ENCODE measurements at places on chromosomes 5 and 9.

- no peak for DNase-seq
Observed at GRCh38 chr5:149094996-149095395, 32.1 kb upstream of the SH3TC2 start.

GRCh38 chr9:89449261-89449671, 48.6 kb downstream of the SEMA4D start:
- DNase-seq = no peak

DNA sequence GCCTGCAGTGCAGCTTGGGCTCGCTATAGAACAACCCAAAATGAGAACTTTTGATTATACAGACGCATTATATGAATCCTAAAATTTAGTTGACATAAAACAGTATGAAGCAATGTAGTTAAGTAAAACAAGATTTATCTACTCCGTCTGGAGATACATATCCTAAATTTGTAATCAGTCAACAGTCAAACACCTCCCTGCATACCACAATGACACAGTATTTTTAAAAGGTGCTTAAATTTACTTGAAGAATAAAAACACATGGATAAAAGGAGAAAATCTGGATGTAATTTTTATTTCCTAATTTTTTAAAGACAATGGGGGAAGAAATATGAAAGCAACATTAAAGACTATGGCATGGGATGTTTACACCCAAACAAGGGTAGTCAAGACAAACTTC, 70.8 kb downstream of the PTBP3 start:
- DNase-seq = no peak

- DNase-seq = no peak
Observed at GRCh38 chr9:13100914-13101572, 178.4 kb downstream of the MPDZ start.

GRCh38 chr5:14594378-14595074, 12.9 kb downstream of the OTULINL start:
- DNase-seq = no peak

DNA sequence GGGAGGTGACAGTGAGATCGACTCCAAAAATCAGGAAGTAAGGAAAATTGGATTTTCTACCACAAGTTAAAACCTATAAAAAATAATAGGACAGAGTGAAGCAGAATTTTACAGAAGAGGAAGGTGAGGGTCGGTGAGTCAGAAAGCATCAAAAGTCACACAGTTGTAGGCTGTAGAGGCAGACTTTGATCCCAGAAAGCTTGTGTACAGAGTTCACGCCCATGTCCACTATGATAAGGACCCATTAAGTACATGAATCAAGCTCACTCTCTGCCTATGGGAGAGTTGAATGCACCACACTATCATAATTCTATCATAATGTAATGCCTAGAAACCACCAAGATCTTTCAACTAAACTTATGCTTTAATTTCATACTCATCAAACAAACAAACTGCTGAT, 291.2 kb downstream of the PRELID2 start:
- DNase-seq = no peak

- no peak for DNase-seq
Observed at GRCh38 chr9:109051733-109052132, 38.4 kb upstream of the CTNNAL1 start.

DNA sequence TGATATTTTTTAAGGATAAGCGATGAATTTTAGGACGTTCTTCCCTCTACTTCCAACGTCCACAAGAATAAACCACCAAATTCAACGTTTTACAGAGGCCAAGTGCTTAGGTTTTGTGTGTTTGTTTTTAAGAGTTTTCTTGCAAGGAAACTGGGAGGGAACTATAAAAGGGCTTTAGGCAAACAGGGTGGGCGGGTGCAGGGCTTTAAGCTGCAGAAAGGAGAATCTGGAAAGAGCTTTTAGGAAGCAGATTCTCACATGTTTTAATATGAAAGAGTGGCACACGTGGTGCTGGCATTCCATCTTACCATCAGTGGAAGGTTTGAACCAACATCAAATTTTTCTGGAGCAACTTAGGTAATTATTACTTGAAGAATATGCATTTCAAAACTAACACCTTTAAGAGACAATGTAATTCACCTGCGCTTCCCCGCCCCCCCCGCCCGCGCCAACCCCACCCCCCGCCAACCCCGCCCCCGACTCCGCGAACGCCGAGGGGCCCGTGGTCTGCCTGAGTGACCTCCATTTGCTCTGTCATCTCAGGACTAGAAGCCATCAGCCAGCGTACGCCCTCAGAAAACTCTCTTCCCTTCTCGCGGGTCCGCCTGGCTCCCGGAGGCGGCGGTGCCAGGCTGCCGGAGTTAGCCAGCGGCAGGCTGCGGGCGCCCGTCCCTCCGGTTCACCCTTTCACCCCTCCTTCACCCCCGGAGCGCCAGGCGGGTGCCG, 911 bp upstream of the PIK3R1 start:
- DNase-seq = no peak

- no peak for DNase-seq
Observed at GRCh38 chr5:77590347-77590746, 48.2 kb downstream of the OTP start.

- DNase-seq = peak; percentile 67
Observed at GRCh38 chr5:132457371-132458225, 33.0 kb downstream of the IRF1 start.

DNA sequence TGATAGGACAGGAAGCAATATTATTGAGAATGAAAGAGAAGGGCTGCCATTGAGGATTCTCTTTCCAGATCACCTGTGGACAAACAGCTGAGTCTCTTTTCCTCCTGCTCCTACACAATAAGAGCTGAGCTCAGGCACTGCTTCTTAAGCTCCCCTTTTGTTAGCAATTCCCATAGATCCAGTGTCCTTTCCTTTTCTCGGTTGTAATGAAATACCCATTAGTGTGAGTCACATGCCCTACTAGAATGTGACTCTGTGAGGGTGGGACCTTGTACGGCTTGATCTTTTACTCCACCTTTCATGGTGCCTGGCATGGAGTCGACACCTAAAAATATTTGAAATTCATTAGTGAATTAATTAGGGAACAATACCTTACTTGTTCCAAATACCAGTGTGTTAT, 269.2 kb downstream of the NR3C1 start:
- no peak for DNase-seq

DNA sequence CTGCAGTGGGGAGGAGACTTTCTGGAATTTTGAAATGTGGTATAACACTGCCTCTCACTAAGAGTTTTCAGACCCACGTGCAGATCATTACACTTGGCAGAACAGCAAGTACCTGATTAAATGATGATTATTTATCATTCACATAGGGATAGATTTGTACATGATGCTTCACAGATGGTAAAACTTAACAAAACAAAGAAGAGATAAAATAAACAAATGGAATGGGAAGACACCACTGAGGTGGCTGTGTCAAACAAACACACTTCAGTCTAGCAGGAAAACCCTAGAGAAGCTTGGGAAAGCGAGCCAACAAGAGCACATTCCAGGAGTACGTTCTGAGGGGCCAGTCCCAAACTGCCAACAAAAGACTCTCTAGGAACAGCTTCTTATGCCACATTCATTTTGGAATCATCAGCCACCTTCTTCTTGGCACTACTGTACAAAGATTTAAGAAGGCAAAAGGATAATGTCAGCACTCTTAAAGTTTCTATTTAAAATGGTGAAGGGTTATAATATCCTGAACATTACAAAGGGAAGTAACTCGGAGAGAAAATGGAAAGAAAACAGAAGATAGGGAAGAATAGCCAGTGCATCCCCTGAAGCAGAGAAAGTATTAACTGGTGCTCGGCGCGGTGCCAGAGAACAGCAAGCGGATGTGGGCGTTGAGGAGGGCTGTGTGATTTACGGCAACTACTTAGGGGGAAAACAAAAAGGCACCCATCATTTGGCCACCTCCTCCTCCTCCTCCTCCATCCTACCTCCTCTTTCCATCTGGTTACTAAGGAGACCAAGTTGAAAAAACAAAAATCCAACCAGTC, 1.6 kb downstream of the MED27 start:
- DNase-seq = peak; percentile 23

GRCh38 chr9:38697776-38698300, 22.1 kb downstream of the FAM240B start:
- no peak for DNase-seq

GRCh38 chr9:77847059-77847499, 184.5 kb downstream of the GNAQ start:
- DNase-seq = no peak

GRCh38 chr5:78182838-78183237, 111.7 kb downstream of the AP3B1 start:
- DNase-seq = no peak

- no peak for DNase-seq
Observed at GRCh38 chr5:51203598-51203997, 179.7 kb upstream of the ISL1 start.

- no peak for DNase-seq
Observed at GRCh38 chr5:177357146-177357458, 622 bp upstream of the RGS14 start.

All from CD4-positive, alpha-beta T cell treated with Interferon alpha-2 for 1 hour (primary cell).